Effector CD8-positive, alpha-beta T cell (primary cell): ENCODE measurements at places on chromosomes 5 and 9.

DNA sequence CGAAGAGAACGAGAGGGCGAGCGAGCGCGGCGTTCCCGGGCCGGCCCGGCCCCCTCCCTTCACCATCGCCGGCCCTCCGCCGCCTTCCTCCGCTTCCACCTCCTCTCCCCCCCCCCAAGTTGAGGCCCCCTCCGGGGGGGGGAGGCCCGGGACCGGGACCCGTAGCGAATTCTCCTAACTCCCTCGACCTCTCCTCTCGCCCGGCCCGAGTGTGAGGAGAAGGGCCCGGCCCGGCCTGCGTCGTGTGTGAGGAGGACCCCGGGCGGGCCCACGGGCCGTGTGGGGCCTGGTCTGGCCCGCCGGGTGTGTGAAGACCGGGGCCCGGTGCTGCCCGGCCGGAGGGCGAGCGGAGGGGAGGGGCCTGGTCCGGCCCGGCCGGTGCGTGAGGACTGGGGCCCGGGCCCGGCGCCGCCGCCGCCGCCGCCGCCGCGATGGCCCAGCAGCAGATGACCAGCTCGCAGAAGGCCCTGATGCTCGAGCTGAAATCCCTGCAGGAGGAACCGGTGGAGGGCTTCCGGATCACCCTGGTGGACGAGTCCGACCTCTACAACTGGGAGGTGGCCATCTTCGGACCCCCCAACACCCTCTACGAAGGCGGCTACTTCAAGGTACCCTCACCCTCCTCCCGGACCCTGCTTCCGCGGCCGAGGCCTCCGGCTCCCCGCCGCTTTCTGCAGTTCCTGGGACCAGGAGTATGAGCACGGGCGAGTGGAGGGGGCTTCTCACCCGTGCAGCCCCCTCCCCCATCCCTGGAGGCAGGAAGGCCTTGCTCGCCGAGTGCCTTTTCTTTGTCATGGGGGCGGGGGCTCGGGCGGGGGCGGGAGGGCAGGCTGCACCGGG, 587 bp downstream of the UBE2R2 start:
- DNase-seq: peak; percentile 44

GRCh38 chr5:32225445-32225844, 51.3 kb upstream of the GOLPH3 start:
- DNase-seq: no peak

DNA sequence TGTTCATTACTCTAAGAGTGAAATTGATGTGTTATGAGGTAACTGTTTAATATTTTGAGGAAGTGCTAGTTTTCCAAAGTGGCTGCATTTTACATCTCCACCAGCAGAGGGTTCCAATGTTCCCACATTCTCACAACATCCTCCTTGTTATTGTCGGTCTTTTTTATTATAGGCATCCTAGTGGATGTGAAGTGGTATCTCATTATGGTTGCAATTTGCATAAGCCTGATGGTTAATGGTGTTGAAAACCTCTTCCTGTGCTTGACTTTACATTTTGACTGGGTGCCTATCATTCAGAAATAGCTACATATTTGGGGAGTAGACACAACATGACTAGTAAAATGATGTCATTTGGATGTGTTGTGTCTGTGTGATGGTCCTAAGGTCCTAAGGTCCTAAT, 143.6 kb downstream of the MRPS30 start:
- DNase-seq: no peak

DNA sequence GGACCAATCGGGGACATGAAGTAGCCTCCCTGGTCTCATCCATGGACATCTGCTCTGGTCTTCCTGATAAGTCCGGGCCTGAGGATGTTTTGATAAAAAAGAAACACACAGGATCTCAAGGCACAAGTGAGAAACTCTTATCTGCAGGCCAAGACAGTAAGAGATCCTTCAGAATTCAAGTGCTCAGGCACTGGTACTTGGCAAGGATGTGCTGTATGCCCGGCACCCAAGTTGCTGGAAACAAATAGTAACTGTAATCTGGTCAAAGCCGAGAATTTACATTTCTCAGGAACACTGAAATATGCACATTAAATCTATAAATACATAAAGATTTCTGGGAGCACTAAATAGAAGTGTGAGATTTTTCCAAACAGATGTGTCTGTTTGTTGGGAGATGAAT, 165.7 kb downstream of the SPOCK1 start:
- DNase-seq: no peak

- DNase-seq: no peak
Measured at GRCh38 chr9:79952401-79952800, 380.6 kb downstream of the TLE4 start.

GRCh38 chr9:69115621-69116020, 58.5 kb upstream of the TJP2 start:
- no peak for DNase-seq

- DNase-seq: no peak
Measured at GRCh38 chr5:168897387-168898122, 318.4 kb upstream of the PANK3 start.

DNA sequence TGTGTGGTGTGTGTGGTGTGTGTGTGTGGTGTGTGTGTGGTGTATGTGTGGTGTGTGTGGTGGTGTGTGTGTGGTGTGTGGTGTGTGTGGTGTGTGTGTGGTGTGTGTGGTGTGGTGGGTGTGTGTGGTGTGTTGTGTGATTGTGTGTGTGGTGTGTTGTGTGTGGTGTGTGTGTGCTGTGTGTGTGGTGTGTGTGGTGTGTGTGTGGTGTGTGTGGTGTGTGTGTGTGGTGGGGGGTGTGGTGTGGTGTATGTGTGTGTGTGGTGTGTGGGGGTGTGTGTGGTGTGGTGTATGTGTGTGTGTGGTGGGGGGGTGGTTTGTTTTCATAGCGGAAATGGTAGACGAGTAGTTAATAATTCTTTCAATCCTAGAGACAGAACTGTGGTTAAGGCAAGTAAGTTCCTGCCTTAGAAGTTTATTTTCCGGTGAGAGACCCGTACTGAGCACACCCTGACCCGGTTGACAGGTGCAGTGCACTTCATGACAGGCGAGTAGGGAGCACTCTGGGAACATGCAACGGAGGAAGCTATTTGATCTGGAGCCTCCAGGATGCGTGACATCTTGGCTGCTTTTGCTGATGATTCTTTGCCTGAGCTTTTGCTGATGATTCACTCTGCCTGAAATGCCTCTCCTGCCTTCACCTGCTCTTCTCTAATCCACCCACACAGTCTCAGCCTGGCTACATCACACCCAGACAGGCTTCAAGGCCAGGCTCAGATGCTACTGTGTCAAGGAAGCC, 21.7 kb upstream of the FAT2 start:
- DNase-seq: no peak
